Activated CD4-positive, alpha-beta T cell treated with anti-CD3 and anti-CD28 coated beads, Interleukin-2, amount 50 U/mL, for 48 hours (primary cell): ENCODE measurements at places on chromosomes 3 and 15.

DNA sequence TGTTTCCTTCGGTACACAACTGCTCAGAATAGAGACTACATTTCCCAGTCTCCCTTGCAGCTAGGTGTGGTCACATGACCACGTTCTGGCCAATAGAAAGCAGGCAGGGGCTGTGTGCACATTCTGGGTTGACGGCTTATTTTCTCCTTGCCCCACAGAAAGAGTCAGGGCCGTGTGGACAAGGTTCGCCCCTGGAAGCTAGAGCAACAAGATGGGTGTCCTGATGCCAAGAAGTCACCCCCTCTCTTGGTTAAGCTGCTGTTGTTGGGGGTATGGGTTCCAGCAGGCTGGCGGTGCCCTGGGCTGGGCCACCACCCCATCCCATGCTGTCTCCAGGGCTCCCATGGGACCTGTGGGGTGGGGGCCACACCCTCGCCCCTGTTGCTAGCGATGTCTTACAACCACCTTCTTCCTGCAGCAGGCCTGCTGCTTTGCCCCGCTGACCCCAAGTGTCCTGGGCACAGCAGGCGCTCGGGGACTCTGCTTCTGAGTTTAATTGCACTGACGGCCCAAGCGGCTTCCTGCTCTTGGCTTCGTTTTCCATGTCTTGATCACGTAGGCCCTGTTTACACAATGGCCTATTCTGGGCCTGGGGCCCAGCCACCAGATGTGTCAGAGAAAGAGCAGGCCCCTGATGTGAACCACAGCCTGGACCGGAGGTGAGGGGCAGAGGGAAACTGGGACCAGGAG, 24.9 kb downstream of the ABTB1 start:
- peak; percentile 55 for DNase-seq

- DNase-seq, result no peak
Measured at GRCh38 chr3:2802429-2802828, 307.7 kb downstream of the IL5RA start.

- DNase-seq, result no peak
Measured at GRCh38 chr3:113783980-113784379, 37.1 kb downstream of the ATP6V1A start.

GRCh38 chr15:64905119-64905831, 6.4 kb upstream of the ANKDD1A start:
- peak; percentile 88 for DNase-seq

DNA sequence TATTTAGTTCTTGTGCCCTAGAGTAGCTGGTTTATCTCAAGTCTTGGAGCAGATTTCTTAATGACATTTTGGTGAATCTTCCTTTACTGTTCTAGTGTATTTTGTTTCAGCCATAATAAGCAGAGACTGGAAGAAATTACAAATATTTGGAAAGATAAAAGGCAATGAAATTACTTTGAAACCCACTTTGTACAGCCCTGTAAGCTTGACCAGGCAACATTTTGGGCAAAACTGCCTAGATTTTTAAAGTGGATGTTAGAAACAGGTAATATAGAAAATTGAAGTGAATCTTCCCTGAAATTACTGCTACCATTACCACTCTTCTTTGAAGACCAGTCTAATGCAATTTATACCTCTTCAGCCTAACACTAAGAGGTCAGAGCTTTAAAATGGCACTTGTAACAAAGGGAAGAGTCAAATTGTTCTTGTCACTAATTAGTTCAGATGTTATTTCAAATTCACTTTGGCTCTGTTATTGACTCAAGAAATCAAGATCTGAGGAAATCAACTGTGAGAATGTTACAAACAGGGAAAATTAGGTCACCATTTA, 589.4 kb downstream of the NLGN1 start:
- DNase-seq, result no peak

DNA sequence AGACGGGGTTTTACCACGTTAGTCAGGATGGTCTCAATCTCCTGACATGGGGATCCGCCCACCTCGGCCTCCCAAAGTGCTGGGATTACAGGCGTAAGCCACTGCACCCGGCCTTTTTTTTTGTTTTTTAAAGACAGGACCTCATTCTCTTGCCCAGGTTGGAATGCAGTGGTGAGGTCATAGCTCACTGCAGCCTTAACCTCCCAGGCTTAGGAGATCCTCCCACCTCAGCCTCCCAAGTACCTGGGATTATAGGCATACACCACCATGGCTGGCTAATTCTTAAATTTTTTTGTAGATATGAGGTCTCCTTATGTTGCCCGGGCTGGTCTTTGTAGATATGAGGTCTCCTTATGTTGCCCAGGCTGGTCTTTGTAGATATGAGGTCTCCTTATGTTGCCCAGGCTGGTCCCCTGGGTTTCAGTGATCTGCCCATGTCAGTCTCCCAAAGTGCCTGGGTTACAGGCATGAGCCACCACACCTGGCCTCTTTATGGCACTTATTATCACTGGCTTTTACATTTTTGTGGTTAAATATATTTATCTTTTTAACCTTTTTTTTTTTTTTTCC, 82.3 kb upstream of the RNU6-1 start:
- DNase-seq, result no peak

GRCh38 chr15:77376770-77377169, 43.1 kb downstream of the PEAK1 start:
- no peak for DNase-seq

- DNase-seq, result no peak
Measured at GRCh38 chr3:160035757-160036156, 47.1 kb downstream of the IL12A start.

- DNase-seq, result no peak
Measured at GRCh38 chr15:96595951-96596350, 265.5 kb downstream of the NR2F2 start.
